Upper lobe of left lung (tissue), 6 donors: ENCODE measurements at places on chromosomes 3 and 15. TPM values are rescaled to one million over a fixed set of nuclear protein-coding genes. Genes with fewer than 3 reads are reported as not detected.

Gene ERICH6
- not detected for total RNA-seq

Gene GP5
- total RNA-seq: 1.1 TPM

Gene TMC3
- not detected for total RNA-seq

GRCh38 chr3:126442856-126443242, 32.8 kb downstream of the ZXDC start:
- H3K27ac ChIP-seq: no peak overlapping the region
- no peak overlapping the region for H3K4me3 ChIP-seq
- peaks cover 45% of the 10 kb centered on the region for H3K36me3 ChIP-seq
- no peaks in the 10 kb centered on the region for H3K27me3 ChIP-seq

DNA sequence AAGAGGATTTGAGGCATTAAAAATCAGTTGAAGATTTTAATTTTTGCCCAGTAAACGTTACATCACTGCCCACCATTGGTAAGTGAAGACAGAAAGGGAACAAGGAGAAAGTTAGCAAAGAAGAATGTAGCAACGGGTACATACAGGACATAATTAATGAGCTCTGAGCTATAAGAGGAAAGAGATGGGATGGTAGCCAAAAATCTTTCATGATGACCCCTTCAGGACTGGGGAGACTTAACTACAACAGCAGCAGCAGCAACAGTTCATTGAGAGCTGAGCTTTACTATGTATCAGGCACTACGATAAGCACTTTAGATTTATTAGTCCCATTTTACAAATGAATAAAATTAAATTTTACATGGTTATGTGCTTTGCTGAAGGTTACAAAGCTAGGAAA, 18.4 kb downstream of the EMC4 start:
- no peak overlapping the region for H3K27ac ChIP-seq
- peaks cover 38% of the 10 kb centered on the region for H3K36me3 ChIP-seq
- no peak overlapping the region for H3K4me3 ChIP-seq
- no peak for DNase-seq
- H3K27me3 ChIP-seq: no peaks in the 10 kb centered on the region
- no peaks in the 10 kb centered on the region for H3K4me1 ChIP-seq

DNA sequence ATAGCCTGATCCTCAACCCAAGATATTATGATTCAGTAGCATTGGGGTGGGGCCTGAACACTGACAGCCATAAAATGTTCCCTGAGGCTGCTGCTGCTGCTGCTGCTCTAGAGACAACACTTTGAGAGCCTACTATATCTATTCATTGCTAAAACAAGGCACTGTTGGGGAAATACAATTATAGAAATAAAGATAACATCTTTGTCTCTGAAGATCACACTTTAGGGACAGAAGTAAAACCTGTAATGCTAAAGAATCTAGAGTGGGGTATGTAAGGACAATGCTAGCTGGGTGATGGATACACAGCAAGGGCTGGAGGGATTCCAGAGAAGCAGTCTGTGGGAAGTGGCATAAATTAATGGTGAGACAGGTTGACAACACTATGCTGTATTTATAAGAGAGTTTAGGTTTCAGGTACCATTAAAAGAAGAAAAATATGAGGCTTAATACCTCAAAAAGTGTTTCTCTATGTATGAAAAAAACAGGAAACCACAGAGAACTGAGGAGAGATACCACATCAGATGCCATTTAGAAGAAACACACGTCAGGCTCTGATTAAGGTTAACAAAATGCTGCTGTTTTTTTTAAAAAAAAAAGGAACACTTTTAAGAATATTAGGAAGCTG, 115.9 kb downstream of the CBLB start:
- peak overlapping the region; percentile 3 for H3K27ac ChIP-seq
- no peaks in the 10 kb centered on the region for H3K4me1 ChIP-seq
- no peaks in the 10 kb centered on the region for H3K27me3 ChIP-seq
- DNase-seq: no peak
- H3K4me3 ChIP-seq: no peak overlapping the region

DNA sequence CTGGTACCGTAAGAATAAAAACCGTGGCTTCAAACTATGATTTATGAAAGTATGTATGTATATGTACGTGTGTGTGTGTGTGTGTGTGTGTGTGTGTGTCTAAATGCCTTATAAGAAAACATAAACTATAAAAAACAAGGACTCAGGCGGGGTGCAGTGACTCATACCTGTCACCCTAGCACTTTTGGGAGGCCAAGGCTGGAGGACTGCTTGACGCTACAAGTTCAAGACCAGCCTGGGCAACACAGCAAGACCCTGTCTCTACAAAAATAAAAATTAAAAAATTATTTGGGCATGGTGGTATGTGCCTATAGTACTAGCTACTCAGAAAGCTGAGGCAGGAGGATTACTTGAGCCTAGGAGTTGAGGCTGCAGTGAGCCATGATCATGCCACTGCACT, 29.1 kb downstream of the CCPG1 start:
- H3K4me3 ChIP-seq: no peak overlapping the region
- DNase-seq: no peak
- peaks cover 5% of the 10 kb centered on the region for H3K36me3 ChIP-seq
- H3K27ac ChIP-seq: no peak overlapping the region
- H3K4me1 ChIP-seq: no peaks in the 10 kb centered on the region
- H3K27me3 ChIP-seq: no peaks in the 10 kb centered on the region

DNA sequence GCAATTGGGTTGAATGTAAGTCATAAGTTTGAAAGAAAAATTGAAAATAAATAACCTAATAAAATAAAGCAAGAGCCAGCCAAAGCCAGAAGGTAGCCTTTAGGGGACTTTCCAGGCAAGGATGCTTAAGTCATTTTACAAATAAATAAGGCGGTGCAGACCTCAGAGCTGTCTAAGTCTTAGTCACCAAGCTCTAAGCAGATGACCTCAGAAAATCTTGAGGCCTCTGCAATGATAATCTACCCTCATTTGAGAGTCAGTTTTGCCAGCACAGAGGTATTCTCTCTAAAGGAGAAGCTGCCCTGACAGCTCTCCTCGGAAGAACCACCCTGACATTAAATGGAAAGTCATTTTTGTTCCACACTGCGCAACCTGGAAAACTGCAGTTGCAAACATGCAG, 113.9 kb downstream of the OXNAD1 start:
- no peak overlapping the region for H3K4me3 ChIP-seq
- H3K27ac ChIP-seq: no peak overlapping the region
- H3K4me1 ChIP-seq: peaks cover under 1% of the 10 kb centered on the region
- peaks cover 24% of the 10 kb centered on the region for H3K36me3 ChIP-seq
- H3K27me3 ChIP-seq: no peaks in the 10 kb centered on the region
- DNase-seq: no peak

GRCh38 chr15:78069462-78070029, 8.0 kb downstream of the TBC1D2B start:
- no peak overlapping the region for H3K4me3 ChIP-seq
- DNase-seq: no peak
- H3K27me3 ChIP-seq: no peaks in the 10 kb centered on the region
- H3K4me1 ChIP-seq: peaks cover 96% of the 10 kb centered on the region
- no peaks in the 10 kb centered on the region for H3K36me3 ChIP-seq

GRCh38 chr3:143668924-143669790, 179.1 kb downstream of the SLC9A9 start:
- H3K27me3 ChIP-seq: no peaks in the 10 kb centered on the region
- no peak overlapping the region for H3K4me3 ChIP-seq
- no peaks in the 10 kb centered on the region for H3K36me3 ChIP-seq

DNA sequence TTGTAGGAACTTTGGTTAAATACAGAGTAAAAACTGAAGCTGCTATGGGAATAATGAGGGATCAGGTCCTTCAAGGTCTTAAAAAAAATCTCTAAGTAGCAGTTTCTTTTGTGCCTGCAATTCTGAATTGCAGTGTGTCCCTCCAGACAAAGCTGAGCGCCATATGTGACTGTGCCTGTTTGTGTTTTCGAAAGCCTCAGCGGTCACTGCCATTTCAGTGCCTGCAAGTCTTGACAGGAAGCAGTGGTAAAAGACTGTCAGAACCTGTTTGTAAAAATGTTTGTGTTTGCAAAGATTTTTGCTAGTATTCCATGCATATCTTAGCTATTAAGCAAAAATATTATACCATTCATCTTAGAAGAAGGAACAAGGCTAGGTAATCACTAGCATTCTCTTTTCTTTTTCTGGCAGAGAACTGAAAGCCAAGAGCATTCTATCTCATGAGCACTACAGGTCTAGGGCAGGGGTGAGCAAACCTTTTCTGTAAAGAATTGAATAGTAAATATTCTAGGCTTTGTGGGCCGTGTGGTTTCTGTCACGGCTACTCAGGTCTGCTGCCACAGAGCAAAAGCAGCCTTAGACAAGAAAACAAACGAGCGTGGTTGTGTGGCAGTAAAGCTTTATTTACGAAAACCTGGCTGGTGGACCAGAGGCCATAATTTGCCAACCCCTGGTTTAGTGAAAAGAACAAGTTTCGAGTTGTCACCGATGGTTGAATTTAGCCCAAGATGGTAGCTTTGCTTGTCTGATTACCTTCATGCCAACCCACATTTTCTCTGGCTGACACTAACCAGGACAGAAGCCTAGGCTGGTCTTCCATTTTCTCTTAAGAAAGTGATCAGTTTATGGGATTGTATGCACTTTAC, 134.4 kb downstream of the CACNA1D start:
- no peak overlapping the region for H3K27ac ChIP-seq
- H3K27me3 ChIP-seq: no peaks in the 10 kb centered on the region

DNA sequence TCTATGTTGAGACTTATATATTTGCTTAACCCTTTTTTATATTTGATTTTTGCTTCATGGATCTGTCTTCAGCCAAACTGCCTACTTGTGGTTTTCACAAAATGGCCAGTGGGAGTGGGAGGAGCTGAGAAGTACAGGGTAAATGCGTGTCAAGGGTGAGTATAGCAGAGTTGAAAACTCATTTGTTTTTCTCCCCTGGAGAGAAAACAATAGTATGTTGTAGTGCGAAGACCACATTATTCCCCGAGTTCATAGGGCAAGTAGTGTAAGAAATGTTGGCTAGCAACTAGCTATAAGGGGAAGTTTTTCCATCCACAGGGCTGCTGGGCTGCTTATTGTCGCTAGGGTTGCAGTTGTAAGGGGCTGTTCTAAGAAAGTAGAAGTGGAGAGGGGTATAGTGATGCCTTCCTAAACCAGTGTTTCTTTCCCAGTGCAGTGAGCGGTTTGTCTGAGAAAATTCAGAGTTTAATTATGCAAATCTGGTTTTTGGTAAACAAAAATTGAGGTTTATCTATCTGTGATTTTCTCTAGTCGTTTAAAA, 153.8 kb upstream of the AZI2 start:
- H3K27me3 ChIP-seq: no peaks in the 10 kb centered on the region
- H3K4me3 ChIP-seq: no peak overlapping the region
- H3K36me3 ChIP-seq: no peaks in the 10 kb centered on the region
- H3K27ac ChIP-seq: no peak overlapping the region
- no peaks in the 10 kb centered on the region for H3K4me1 ChIP-seq

DNA sequence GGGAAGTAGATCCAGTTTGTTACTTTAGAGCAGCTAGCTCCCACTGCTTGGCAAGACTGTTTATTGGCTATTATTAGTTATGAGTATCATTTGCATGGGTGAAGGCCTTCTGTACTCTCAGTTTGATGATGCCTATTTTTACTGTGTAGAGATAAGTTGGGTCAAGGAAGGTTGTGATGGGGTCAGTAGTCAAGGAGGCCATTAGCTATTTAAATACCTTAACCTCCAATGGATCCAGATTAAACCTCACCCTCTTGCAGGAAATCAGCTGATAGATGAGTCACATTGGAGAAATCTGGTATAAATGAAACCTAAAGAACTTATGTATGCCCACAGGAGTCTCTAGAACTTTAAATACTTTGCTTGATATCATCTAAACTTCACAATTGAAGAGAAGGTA, 45.0 kb downstream of the THBS1 start:
- no peaks in the 10 kb centered on the region for H3K27me3 ChIP-seq
- H3K36me3 ChIP-seq: no peaks in the 10 kb centered on the region
- H3K27ac ChIP-seq: peak overlapping the region; percentile 73
- peaks cover 29% of the 10 kb centered on the region for H3K4me1 ChIP-seq

- no peaks in the 10 kb centered on the region for H3K36me3 ChIP-seq
- H3K27me3 ChIP-seq: no peaks in the 10 kb centered on the region
- peak overlapping the region; percentile 59 for H3K27ac ChIP-seq
- no peak overlapping the region for H3K4me3 ChIP-seq
These were observed 36.0 kb downstream of the ARHGAP31 start for GRCh38 chr3:119330181-119330580.

DNA sequence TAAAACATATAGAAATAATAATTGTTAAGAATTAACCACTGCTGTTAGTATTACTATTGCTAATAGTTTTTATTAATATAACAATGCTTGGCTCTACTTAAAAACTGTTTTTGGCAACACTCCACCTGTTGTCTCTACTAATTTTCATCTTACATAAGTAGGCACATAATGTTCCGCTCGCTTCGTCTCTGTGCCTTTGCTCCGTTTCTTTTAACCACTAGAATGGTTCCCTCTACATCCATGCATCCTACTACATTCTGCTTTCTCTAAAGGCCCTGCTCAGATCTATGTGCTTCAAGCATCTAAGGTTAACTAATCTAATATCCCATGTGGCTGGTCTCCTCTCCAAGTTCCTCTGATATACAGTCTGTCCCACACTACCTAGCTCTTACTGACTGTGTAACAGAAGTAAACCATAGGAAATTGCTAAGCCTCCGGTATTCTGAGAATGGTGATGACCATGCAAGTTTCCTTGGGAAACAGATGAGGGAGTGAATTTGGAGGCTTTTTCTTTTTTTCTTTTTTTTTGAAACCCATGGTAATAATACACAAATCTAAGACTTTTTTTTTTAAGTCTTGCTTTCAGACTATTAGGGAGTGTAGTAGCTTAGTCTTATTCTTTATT, 138.3 kb downstream of the P3H2 start:
- H3K4me3 ChIP-seq: no peak overlapping the region
- H3K4me1 ChIP-seq: peaks cover 5% of the 10 kb centered on the region
- no peaks in the 10 kb centered on the region for H3K27me3 ChIP-seq
- no peaks in the 10 kb centered on the region for H3K36me3 ChIP-seq

- no peaks in the 10 kb centered on the region for H3K27me3 ChIP-seq
- no peak overlapping the region for H3K27ac ChIP-seq
- no peak for DNase-seq
- no peaks in the 10 kb centered on the region for H3K4me1 ChIP-seq
- H3K36me3 ChIP-seq: peaks cover 25% of the 10 kb centered on the region
These were observed 48.1 kb downstream of the BBS4 start for GRCh38 chr15:72733941-72734738.

DNA sequence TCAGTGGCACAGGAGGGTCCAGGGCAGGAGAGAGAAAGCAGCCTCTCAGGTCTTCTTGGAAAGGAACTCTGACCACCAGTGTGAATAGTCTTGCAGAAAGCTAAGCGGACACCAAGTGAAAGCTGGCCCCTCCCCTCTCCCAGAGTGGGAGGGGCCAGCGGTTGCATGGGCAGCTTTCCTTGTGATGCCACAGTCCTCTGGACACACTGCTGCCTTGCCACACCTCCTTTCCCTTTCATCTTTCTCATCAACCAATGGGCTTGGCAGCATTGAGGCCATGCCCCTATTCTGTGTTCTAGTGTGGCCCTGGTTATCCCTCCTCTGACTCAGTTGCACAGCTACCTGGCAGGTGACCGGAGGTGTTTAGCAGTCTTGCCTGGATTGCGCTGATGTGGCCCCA, 49.7 kb upstream of the GOLGA6B start:
- no peaks in the 10 kb centered on the region for H3K4me1 ChIP-seq
- no peaks in the 10 kb centered on the region for H3K36me3 ChIP-seq
- H3K27ac ChIP-seq: no peak overlapping the region
- no peak for DNase-seq
- no peaks in the 10 kb centered on the region for H3K27me3 ChIP-seq
